NCI-H526 treated with DMSO at 0.1 percent for 48 hours (cell line): ENCODE measurements at places on chromosomes 7 and 10.

DNA sequence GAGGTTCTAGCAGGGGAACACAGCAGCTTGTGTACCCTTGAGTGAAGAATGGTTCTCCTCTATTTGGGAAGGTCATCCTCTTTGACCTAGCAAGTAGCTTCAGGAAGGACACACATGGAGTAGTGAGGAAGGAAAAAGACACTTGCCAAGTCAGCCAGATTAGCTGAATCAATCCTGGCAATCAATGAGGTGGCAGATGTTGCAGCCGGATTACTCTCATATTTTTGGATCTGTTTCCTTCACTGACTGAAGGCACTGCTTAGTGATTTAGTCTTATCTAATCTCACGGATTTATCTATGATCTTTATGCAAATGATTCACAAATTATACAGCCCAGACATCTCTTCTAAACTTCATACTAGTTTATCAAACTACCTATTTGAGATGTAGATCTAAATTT, 218.8 kb downstream of the GPR158 start:
- DNase-seq: no peak

GRCh38 chr7:100894860-100895700, 608 bp downstream of the ACHE start:
- no peak for DNase-seq

DNA sequence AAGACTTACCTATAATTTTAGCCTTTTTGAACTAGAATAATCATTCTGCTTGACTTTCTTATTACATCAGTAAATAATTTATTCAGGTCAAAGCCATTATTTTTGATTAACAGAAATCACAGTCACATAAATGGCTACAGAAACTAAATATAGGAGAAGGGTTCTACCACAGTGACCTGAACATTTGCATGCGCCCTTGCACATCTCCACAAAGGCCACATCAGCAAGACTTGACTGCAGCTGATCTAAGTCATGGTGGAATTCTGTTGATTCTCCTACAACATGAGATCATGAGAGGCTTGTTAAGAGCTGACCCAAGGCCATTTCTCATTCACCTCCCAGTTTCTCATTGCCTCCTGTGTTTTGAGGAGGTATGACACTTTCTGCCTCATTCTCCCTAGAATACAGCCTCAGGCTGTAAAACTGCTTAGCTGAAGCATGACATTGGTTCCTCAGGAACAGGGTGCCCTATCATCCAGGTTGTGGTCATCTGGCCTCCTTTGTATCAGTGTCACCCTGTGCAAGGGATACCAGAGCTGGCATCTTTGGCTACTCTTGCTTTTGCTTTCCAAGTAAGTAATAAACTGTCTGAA, 6.7 kb upstream of the IMMP2L start:
- no peak for DNase-seq

DNA sequence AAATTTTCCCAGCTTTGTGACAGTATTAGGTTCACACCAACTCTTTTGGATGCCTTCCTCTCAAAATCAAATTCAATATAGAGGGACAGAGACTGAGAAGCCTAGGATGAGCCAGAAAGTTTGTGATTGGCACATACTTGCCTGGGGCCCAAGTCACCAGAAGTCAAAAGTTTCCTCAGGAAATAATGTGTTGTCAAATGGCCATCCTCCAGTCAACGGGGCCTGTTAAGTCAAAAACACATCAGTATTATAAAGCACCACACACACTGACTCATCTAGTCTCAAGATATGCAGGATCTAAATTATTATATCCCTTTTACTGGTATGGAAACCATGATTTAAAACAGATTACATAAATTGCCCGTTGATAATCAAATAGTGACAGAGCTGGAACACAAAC, 158.1 kb downstream of the AHR start:
- no peak for DNase-seq

- DNase-seq: no peak
These were observed 97.4 kb downstream of the RAB18 start for GRCh38 chr10:27601503-27601902.

DNA sequence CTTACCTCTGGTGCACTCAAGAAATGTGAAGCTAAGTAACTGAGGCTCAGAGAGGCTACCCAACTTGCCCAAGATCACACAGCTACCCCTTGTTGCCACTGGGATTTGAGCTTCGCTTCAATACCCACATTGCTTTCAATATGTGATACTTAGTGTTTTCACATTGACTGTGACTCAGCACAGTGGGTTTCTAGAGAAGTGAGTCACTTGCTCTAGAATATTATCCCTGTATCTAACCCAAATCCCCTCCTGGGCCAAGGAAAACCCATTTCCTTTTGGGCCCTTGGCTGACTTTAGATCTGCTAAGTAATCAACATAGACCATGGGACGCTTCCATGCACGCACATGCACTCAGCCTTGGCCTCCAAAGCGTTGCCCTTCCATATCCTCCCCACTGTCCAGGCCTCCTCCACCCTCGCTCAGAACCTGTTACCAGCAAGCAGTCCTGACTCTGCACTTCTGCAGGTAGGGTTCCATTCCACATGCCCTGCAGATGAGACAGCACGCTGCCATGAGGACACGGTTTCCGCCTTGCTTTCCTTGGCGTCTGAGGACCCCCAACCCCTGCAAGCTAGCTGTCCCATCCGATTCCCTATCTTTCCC, 87.7 kb upstream of the CHST15 start:
- no peak for DNase-seq

DNA sequence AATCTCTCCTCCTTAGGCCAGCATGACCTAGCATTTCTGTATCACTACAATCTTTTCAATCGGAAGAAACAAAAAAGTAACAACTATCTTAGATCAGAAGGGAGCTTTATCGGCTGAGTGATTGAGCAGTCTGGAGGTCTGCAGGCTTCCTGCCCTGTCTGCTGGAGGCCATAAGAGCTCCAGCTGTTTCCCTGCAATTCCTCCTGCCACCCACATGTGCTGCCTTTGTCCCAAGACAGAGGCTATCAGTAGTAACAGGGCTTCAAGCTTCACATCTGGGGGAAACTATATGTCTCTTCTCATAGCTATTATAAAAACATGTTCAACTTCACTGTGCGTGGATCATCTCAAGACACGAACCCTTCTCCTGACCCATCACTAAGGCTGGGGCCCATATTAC, 70.1 kb upstream of the VWC2 start:
- DNase-seq: no peak

GRCh38 chr7:101233907-101234547, 3.6 kb downstream of the CLDN15 start:
- DNase-seq: no peak

GRCh38 chr7:156765901-156766656, 125.5 kb downstream of the RNF32 start:
- DNase-seq: no peak

GRCh38 chr10:42935466-42935865, 141.4 kb upstream of the RET start:
- DNase-seq: no peak

DNA sequence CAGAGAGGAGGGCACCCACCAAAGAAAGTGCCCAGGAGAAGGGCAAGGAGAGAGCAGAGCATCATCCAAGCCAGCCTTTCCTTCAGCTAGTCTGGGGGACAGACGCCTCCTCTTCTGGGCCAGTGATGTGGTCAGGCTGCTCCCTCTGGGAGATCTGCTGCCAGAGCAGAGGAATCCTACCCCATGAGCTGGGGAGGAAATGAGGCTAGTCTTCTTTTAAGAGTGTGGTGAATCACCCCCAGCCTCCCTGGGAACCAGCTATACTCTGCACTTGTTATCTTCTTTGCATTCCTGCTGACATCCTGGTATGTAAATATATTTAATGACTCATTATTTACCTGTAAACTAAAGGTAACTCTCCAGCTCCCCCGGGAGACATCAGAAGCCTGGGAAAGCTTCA, 41.6 kb upstream of the EPHB6 start:
- peak; percentile 31 for DNase-seq

- no peak for DNase-seq
These were observed 31.7 kb upstream of the SEMA3C start for GRCh38 chr7:80950550-80950967.

GRCh38 chr10:73807471-73807870, 3.9 kb downstream of the NDST2 start:
- DNase-seq: no peak

- no peak for DNase-seq
These were observed 1127.7 kb downstream of the REEP3 start for GRCh38 chr10:64648915-64649314.

DNA sequence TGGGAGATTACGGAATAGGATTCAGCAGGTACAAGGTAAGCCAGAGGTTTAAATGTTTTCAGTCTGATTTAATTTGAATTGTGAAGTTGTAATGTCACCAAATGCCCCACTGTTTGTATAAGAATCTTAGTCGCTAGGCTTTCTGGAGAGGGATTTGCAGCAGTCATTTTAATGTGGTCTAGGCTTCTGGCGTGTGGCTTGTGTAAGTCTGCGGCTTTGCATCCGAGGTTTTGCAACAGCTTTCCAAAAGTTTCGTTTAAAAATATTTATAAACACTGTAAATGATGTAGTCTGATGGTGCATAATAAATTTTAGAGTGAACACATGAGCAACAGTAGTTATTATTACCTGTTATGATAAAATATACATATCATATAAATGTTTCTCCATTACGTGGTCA, 26.1 kb upstream of the BHLHA15 start:
- DNase-seq: no peak

DNA sequence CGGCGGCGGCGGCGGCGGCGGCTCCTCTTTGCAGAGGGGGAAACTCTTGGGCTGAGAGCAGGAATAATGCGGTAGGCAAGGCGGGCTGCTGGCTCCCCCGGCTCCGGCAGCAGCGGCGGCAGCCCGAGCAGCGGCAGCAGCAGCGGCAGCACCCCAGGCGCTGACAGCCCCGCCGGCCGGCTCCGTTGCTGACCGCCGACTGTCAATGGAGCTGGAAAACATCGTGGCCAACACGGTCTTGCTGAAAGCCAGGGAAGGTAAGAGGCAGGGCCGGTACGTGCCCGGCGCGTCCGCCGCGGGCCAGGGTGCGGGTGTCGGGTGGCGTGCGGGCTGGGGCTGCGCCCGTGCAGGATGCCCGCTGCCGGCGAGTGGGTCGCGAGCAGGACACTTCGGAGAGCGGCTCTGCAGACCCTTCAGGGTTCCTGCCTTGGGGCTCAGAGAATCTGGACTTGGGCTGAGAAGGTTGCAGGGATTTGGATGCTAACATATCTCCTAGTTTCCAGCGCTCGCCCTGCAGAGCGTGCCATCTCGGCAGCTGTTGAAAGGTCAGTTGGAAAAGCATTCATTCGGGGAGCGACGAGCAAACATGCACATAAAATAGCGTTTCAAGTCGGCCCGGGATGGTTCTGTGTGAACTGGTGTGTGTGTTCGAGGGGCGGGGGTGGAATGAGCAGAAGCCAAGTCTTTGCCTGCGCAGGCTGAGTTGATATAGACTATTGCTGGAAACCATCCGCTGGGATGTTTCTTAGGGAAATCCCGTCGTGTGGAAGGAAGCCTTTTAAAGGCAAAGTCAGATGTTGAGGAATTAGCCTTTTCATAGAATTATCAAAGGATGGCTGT, 562 bp downstream of the GRK5 start:
- peak; percentile 12 for DNase-seq

- DNase-seq: no peak
These were observed 181.1 kb upstream of the IMMP2L start for GRCh38 chr7:111743244-111743847.

- no peak for DNase-seq
These were observed 12.0 kb downstream of the YWHAG start for GRCh38 chr7:76346778-76347177.

DNA sequence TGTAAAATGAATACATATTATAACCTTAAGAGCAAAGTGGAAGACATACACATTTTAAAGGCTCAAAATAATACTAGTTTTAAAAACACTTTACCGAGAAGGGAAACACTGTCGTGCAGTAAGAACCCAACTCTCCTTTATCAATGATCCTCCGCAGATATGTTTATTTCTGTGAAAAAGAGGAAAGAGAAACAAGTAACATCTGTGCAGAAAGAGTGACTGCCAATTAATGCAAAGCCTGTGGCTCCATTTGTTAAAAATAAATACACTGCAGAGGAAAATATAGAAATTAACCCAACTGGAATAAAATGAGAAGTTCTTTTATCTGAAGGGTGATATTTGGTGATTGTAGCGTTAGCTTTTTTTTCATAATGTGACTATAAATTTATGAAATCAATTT, 62.7 kb downstream of the HGF start:
- DNase-seq: no peak

GRCh38 chr7:138889582-138890498, 91.3 kb downstream of the KIAA1549 start:
- DNase-seq: no peak

GRCh38 chr7:101236292-101236835, 1.2 kb downstream of the CLDN15 start:
- no peak for DNase-seq

DNA sequence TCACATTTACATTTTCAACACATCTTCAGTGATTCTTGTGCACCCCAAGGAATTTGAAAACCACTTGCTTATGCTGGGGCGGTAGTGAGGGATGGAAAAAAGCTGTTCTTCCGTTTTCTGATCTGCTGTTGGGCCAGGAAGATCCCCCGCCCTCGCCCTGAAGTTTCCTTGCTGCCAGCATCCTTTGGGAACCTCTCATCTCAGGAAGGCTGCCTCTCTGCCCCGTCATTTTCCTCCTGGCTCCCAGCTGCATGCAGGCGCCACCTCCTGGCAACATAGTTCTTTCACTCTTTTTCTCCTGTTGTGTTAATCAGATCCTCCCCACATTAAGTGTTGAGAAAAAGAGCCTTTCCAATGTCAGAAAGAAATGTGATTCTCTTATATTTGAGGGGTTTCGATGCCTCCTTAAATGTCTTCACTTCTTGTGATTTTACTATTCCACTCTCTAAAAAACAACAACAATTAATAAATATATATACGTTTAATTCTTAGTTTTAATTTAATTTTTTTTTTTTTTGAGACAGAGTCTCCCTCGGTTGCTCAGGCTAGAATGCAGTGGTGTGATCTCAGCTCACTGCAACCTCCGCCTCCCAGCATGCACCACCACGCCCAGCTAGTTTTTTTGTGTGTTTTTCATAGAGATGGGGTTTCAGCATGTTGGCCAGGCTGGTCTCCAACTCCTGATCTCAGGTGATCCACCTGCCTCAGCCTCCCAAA, 122.9 kb downstream of the RALA start:
- peak; percentile 61 for DNase-seq

DNA sequence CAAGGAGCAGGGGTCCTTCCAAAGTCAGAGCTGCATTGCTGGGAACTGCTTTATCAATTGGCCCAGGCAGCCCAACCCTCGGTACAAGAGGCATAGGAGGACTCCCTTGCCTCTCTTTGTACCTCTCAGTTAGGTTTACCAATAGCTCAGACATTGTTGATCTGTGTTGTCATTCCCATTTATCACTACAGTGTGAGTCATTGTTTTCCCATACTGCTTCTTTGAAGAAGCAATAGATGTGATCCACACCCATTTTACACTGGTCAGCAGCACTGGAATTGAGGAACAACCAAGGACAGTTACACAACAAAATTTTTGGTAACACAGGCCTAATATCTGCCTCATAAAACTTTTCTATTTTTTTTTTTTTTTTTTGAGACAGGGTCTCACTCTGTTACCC, 307.2 kb downstream of the SNX13 start:
- no peak for DNase-seq

DNA sequence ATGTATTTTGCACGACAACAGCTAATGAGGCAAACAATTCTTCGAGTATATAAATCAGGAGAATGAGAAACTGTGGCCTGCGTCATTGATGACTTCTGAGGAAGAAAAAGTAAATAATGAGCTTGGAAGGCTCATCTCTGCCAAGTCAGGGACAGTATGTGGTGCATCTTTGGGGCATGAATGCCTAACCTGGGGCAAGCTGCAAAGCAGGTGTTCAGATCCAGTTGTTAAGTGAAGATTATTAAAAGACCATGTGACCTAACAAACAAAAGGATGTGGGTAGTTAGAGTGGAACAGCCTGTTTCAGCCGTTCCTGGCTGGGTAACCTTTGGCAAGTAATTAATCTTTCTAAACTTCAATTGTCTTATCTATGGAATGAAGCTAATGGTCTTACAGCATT, 93.0 kb downstream of the LYZL2 start:
- no peak for DNase-seq
